ENCODE measurements at places on chromosomes 16 and 17.
A peak's percentile ranks its signal among the peaks of the same experiment; 100 is the strongest.

DNA sequence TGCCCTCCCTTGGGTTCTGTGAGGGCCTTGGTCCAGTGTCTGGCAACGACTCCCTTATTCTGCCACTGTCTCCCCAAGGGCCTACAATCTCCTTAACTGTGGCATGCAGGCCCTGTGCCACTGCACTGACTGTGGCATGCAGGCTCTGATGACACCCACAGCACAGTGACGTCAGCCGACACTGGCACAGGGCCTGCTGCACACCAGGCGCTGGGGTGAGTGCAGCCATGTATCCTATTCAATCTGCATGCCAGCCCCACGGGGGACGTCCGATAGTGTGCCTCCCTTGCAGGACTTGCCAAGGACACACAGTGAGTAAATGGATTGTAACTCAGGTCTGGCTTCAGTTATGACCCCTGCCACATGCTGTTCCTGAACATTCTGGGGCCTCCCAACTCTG is 39.8 kb upstream of the RASD1 start:
- no peak for DNase-seq

DNA sequence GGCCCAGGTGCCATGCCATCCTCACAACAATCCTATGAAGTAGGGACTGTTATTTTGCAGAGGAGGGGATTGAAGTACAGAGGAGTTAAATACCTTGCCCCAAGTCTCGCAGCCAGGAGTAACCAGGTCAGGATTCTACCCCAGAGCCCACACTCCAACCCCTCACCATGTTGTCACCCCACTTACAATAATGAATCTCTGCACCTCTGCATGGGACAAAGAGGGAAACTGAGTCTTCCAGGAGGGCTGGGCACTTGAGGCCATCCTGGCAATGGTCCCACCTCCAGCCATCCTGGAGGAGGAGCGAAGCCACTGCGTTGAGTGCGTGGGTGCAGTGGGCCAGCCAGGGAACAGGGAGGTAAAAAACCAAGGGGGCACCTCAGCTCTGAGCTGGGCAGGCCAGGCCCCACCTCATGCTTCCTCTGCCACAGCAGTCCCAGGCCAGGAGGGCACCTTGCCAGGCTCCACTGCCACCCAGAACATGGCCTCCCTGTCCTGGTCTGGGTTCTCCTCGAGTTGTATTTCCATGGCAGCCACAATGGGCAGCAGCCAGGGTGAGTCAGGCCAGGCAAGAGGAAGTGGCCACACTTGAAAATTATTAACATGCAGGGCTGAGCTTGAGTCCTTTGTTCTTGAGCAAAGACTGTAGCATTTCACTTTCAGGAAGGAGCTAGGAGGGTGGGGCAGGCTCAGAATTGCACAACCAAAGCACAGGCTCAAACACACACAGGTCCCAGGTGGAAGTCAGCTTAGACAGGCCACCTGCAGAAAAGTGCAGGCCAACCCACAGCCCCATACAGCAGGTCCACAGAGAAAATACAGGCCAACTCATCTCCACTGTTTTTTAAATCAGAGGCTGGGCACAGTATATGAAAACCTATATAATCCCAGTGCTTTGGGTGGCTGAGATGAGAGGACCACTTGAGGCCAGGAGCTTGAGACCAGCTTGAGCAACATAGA is 52.1 kb downstream of the CUEDC1 start:
- DNase-seq: no peak

GRCh38 chr17:14458724-14459123 is 157.8 kb downstream of the HS3ST3B1 start:
- no peak for DNase-seq

GRCh38 chr16:88116121-88116520 is 164.9 kb downstream of the BANP start:
- DNase-seq: no peak

GRCh38 chr17:59287891-59288290 is 43.6 kb upstream of the YPEL2 start:
- no peak for DNase-seq

DNA sequence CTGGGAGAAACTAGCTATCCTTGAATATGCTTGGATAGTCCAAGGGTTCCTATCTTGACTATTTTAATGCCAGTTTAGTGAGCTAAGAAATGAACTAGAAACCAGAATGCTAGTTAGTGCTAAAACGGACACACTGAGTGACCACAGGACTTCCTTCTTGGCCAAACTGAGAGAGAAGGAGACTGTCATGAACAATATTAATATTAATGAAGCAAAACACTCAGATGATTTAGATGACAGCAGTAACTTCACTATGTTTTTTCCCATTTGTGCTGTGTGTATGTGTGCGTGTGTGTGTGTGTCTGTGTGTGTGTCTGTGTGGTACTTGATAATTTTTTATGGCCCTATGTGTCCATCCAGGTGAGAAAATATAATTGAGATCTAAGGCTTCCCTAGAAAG is 2.2 kb upstream of the ATXN1L start:
- no peak for DNase-seq

GRCh38 chr17:35467824-35468223 is 19.3 kb upstream of the SLFN13 start:
- DNase-seq: no peak

GRCh38 chr17:43840814-43841213 is 6.2 kb upstream of the CD300LG start:
- no peak for DNase-seq

- no peak for DNase-seq
These were observed 20.9 kb downstream of the MAPT start for GRCh38 chr17:45915263-45915662.

- no peak for DNase-seq
These were observed 624.3 kb upstream of the SOX9 start for GRCh38 chr17:71496552-71496951.

GRCh38 chr17:17626151-17626805 is 34.8 kb upstream of the PEMT start:
- no peak for DNase-seq

DNA sequence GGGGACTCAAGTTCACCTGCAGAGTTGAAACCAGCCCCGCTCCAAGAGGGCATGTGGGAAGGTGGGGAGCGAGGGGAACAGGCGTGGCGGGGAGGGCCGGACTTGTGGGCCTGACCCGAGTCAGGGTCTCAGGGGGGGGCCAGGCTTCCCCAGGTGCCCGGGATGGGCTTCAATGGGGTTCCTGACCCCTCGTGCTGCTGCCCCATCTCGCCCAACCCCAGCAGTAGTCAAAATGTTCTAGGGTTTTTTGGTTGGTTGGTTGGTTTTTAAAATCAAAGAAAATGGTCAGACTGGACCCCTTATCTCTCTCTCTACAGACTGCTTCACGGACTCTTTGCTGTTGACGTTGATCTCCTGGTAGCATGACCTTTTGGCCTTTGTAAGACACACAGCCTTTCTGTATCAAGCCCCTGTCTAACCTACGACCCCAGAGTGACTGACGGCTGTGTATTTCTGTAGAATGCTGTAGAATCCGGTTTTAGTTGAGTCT is 69.5 kb downstream of the AMFR start:
- no peak for DNase-seq

GRCh38 chr17:77473615-77474226 is 333.0 kb downstream of the SEC14L1 start:
- DNase-seq: no peak

DNA sequence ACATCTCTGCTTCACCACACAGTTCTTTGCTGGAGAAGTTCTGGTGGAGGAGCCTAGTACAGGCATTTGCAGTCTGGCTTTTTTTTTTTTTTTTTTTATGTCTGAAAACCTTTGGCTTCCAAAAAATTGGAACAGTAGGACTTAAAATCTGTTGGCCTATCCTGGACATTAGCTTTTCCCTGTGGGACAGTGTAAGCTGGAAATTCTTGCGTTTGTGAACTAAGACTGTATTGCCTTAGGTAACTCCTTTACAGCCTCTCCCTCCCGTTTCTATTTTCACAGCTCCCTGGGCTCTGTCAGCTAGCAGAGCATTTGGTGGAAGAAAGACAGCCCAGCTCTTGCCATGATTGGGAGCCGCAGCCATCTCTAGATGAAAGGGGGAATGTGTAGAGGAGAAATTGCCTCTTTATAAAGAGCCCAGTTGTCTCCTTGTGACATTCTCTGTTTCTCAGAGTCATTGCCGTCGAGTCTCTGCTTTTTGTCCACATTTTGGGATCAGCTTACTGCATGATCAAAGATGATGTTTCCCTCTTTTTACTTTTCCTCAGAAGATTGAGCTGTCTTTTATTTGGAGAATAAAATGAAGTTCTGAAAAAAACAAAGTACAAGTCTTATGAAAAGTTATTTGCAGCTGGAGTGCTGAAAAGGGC is 227.5 kb downstream of the SPECC1 start:
- DNase-seq: no peak

- no peak for DNase-seq
These were observed 229.8 kb downstream of the KATNIP start for GRCh38 chr16:27779641-27780164.

GRCh38 chr16:62135911-62136310 is 99.7 kb upstream of the CDH8 start:
- no peak for DNase-seq

- peak; percentile 49 for DNase-seq
These were observed 14.6 kb upstream of the CD79B start for GRCh38 chr17:63946440-63947363.

- no peak for DNase-seq
These were observed 7.5 kb downstream of the ORC6 start for GRCh38 chr16:46696957-46697356.

GRCh38 chr17:7888184-7888920 is at the start of gene CHD3:
CHD3 (plus strand) TSS chr17:7888789; CDS start chr17:7889001, 212 bp downstream.
- DNase-seq: peak; percentile 69

DNA sequence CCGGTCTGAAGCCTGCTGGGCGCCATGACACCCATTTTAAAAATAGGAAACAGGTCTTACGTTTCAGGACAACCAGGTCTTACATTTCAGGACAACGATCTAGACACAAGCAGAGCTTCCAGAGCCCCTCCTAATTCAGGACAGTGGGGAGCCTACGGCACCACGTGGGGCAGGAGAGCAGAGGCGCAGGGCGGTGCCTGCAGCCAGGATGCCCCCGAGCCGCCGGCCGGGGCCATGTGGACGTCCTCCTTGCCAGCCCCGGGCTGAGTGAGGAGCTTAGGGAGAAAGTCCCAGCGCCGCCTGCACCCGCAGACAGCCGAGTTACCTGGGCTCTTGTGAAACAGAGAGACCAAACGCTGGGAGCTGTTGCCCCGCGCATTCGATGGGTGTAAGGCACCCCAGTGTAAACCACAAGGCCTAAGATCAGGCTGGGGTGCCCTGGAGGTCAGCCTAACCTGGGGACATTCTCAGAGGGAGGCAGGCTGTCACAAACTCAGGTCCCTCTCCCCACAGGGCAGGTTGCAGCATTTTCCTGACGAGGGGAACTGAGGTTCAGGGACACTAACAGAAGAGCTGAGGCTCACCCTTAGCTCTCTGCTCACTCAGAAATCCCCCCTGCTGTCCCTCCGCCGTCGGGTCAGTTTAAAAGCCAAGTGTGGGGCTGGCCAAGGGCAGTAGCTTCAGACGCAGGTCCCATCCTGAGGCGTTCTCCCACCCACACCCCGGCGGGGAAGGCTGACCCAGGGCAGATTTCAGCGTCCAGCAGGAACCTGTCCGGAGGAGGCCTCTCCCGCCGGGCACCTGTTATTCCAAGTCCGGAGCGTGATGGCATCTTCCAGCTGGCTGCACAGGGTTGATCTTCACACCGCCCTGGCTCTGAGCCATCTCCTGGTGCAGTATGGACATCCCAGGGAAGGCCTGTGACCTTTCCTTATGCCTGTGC is 1.8 kb upstream of the NOTUM start:
- no peak for DNase-seq

DNA sequence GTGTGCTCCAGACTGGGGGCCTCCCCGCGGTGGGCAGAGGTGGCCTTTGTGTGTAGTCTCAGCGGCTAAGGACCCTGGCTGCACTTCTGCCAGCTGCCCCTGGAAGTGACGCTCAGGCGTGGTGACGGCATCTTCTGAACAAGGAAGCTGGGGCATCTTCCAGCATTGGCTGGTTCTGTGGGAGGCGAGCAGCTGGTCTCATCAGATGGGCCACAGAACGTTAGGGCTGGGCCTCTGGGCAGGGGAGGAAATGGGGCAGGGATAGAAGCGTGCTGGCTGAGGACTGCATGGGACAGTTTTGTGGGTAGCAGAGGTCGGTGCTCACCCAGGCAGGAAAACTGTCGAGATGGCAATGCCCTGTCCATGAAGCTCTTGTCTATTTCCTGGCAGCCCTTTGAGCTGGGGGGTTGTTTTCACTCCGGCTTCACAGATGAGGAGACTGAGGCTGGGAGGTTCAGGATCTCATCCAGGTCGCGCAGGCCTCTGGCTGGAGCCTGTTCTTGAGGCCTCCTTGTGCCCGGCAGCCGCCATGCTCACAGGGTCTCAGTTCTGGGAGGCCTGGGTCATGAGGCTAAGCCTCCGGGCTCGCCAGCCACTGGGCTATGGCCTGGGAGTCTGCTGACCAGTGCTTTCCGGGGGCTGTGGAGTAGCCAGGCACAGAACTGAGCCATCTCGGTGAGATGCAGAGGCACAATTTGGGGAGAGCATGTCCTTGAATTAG is 16.3 kb downstream of the IRF8 start:
- DNase-seq: no peak

DNA sequence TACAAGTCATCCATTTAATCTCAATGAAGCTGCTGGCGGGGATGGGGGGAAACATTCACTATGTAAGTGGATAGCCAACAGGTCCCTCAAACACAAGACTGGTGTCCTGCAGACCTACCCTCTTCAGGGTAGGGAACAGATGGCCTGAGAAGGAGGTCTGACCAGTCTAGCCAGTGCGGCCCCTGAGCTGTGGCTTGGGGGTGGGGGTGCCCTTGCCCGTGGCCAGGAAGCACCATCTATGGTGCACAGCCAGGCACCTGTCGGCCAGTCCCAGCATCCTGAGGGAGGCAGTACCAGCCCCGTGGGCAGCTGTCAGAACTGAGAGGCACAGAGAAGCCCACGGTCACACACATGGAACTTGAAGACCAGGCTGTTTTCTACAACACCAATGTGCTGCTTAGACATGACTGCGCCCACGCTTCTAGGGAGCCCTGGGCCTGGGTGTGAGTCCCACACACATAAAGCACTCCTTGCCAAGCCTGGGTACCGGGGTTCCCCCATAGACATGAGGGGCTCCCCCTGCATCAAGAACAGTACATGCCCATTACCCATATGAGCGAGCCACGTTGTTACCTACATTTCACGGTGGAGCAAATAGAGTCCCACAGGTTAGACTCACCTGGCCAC is 40.9 kb downstream of the RMI2 start:
- no peak for DNase-seq

- peak; percentile 26 for DNase-seq
These were observed 20.8 kb downstream of the GGA3 start for GRCh38 chr17:75240394-75241142.

GRCh38 chr16:87418216-87418615 is 26.1 kb downstream of the MAP1LC3B start:
- no peak for DNase-seq

GRCh38 chr16:203246-203645 is 23.0 kb downstream of the HBQ1 start:
- DNase-seq: no peak

DNA sequence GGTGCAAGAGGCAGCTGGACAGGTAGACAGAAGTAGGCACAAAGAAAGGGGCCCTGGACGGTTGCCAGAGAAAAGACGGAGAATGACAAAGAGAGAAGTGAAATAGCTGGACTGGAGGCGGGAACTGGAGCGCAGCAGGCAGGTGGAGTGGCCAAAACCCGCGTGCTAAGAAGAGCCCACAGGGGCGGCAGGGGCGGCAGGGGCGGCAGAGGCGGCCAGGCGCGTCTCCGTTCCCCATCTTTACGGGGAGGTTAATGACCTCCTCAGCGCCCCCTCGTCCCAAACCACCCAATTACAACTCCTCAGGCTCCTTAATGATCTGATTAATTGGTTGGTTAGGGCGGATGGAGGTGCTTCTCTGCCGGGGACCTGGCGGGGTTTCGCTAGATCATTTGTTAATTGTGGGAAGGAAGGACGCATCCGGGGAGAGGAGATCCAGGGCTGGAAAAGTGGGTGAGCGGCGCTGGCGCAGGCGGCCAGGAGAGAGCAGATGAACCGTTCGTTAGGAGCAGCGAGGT is 15.4 kb upstream of the HOXB9 start:
- DNase-seq: no peak

GRCh38 chr17:72618001-72618509 is 474.4 kb downstream of the SLC39A11 start:
- peak; percentile 7 for DNase-seq
